ENCODE measurements at places on chromosomes 4 and X.

DNA sequence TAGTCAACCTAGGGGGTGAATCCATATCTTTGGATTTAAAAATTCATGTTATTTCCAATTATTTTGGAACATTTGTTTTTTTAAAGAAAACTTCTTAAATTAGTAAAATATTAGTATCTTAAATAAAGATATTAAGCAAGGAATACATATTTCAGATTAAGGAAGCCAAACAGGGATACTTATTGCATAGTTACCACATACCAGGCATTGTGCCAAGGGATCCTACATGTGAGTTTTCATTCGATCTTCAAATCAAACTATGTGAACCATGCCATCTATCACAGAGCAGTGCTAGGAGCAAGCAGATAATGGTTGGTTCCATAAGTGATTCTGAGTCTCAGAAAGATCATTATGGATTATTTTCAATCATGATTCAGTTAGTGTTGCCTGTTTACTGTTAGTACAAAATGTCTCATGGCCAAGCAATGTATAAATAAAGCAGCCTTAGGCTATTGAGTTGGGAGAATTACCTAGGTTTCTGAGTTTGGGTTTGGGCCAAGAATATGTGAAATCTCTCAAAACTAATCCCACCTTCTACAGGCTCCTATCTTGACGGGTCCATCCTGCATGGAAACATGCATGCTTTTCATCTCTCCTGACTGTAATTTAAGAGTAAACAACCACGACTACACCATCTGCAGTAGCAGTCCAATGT lies 176.7 kb downstream of the NPFFR2 start:
- DNase-seq: no peak

- no peak for DNase-seq
Measured at GRCh38 chr4:105189855-105190650, 43.4 kb downstream of the TET2 start.

DNA sequence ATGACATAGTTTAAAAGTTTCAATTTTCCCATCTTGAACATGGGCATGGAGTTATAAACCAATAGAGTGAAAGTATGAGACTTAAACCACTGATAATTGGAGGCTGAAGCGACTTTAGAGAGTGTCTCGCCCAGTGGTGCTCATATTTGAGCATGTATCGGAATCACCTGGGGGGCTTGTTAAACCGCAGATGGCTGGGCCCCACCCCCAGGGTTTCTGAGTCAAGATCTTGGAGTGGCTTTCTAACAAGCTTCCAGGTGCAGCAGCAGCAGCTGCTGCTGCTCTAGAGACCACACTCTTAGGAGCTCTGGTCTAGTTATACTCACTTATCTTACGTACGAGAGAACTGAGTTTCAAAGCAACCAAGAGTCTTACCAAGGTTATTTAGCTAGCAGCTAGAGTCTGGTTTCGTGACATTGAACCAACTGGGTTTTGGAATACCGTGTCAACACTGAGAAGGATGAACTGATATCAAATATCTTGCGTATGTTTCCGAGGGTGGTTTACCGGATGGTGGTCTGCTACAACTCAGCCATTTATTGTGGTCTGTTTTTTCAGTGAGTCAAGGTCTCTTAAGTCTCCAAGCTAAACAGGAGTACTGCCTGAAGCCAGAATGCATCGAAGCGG lies 5.9 kb downstream of the PHEX start:
- no peak for DNase-seq

DNA sequence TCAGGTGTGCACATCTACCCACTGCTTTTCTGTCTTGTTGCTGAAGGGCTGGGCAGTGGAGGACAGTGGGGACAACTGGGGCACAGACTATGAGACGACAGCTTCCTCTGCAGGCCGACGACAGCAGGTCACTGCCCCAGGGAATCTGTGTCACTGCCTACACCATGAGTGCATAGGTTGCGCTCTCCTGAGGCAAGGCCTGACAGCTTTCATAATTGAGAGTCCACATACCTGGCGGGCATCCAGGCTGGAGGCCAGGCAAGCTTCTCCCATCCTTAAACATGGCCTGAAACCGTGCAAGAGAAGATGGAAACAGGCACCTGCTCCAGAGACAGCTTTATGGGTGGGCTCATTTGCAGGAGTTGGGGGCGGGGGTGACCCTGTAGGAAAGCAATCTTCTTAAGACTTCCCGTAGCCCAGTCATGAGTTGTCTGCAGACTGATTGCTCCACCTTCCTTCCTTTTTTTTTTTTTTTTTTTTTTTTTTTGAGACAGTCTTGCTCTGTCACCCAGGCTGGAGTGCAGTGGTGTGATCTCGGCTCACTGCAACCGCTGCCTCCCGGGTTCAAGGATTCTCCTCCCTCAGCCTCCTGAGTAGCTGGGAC lies 2.9 kb downstream of the ANOS1 start:
- DNase-seq: no peak

GRCh38 chr4:80446664-80447063 lies 111.1 kb downstream of the CFAP299 start:
- DNase-seq: no peak

- no peak for DNase-seq
Measured at GRCh38 chr4:186666252-186666651, 57.4 kb downstream of the FAT1 start.

GRCh38 chr4:169241464-169241863 lies 29.3 kb downstream of the SH3RF1 start:
- DNase-seq: no peak

- peak; percentile 14 for DNase-seq
Measured at GRCh38 chrX:17944833-17945497, 83.9 kb upstream of the RAI2 start.

DNA sequence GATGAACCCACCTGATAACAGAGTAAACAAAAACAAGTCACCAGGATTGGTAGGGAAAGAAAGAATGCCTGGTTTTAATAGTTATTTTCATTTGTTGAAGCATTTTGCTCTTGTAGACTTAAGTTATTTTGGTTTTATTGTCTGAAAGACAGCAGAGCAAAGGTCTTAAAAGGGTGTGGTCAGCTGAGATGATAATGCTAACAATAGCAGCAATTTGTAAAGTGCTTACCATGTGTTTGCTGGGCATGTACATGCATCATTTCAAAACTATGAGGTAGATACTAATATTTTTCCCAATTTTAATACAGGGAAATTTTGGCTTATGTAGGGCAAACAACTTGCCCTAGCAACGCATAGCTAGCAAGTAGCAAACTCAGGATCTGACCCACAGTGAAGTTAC lies 46.8 kb upstream of the SLC10A4 start:
- no peak for DNase-seq

- DNase-seq: no peak
Measured at GRCh38 chrX:136259543-136259942, 8.3 kb upstream of the MAP7D3 start.

GRCh38 chrX:54066841-54067240 lies 22.6 kb upstream of the PHF8 start:
- no peak for DNase-seq

Measured in neuronal stem cell (in vitro differentiated cells).